ENCODE measurements at places on chromosomes 2 and 18. TPM values are rescaled to one million over a fixed set of nuclear protein-coding genes. Genes with fewer than 3 reads are reported as not detected.

The HRH4 gene
- not detected for total RNA-seq

The DNER gene
- 83.2 TPM for total RNA-seq

The TIA1 gene
- total RNA-seq = 543 TPM

The SLC25A52 gene
- total RNA-seq = 0.60 TPM

All from camera-type eye (tissue), 1 donor.